ENCODE measurements at places on chromosomes 6 and 20.

DNA sequence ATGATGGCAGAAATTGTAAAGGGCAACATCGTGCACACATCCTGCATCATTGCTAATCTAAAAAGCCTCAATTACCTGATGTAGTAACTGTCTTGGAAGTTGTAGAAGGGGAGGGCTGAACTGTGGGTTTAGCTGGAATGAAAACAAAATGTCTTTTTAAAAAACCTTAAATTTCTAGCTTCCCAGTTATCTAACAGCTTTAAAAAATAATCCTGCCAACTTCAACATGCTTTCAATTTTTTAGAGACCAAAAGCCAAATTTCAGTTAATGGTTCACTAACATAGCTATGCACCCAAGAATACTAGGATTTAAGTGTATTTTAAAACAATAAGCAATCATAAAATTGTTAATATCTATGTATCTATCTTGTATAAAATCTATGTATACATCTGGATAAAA is 11.9 kb downstream of the CD164 start:
- DNase-seq, result no peak

GRCh38 chr6:17653198-17653882 is 53.2 kb downstream of the FAM8A1 start:
- DNase-seq, result no peak

- DNase-seq, result peak; percentile 47
Measured at GRCh38 chr6:152338335-152339125, 298.6 kb downstream of the SYNE1 start.

DNA sequence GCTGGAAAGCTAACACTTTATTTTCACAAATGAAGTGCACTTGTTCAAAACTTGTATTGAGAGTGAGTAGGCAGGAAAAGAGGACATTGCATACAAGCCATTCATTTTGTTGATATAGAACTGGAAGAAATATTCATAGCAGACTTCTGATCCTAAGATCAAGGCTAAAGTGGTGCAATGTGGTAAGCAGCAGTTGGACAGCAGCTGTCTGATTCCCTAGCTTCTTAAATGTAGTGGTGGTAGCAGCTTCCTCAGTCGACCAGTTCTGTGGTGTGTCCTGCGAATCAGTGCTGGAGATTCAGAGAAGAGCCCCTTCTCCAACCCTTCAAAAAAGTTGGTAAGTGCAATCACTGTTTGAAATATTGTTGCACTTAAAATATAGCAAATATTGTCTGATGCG is 281.7 kb upstream of the GJE1 start:
- DNase-seq, result no peak

- no peak for DNase-seq
Measured at GRCh38 chr6:104955927-104956730, 778 bp upstream of the LIN28B start.

DNA sequence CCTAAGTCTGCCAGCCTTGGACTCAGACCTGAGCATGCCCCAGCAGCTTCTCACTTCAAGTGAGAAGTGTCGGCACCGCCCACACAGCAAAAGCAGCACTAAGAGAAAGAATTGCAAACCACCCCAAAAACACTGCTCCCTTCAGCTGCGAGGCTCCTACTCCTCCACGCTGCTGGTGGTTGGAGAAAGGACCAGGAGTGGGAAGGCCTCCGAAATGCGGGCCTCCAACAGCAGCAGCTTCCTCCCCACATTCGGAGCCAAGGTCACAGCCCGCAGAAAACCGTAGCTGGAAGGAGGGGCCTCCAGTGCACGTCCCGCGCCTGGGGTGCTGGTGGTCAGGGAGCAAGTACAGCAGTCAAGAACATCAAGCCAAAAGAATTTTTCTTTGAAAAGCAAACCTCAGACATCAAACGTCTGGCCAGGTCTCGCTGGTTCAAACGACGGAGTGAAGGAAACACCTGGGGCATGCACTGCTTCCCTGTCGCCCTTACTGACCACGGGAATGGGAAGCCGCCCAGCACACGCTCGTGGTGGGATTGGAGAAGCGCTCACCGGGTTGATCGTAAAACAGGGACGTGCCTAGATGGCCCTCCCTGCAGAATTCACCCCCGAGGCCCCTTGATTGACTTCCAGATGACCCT is 185.6 kb upstream of the CST7 start:
- DNase-seq, result peak; percentile 37

DNA sequence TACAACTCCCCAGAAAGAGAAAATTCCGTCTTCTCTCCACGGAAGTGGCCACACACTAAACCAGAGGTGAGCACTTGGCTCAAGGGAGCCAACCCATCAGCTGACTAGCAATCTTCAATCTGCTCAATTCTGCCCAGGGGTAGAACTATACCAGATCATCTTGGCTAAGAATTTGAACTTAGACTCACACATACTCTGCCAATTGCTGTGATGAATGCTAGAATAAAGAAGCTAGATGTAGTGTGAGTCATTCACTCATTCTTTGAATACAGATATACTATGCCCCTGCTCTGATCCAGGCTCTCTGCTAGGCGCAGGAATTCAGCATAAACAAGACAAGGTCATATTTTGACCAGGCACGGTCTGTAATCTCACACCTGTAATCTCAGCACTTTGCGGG is 147.9 kb upstream of the SHLD1 start:
- DNase-seq, result no peak

- no peak for DNase-seq
Measured at GRCh38 chr6:157520596-157521361, 139.8 kb downstream of the ZDHHC14 start.

GRCh38 chr6:37257634-37258404 is at the start of the genes TBC1D22B and TMEM217:
TBC1D22B (plus strand) TSS chr6:37257772; CDS start chr6:37257918, 146 bp downstream.
TMEM217 (minus strand) TSS chr6:37258144; CDS start chr6:37219030, 39,114 bp downstream.
- peak; percentile 92 for DNase-seq

DNA sequence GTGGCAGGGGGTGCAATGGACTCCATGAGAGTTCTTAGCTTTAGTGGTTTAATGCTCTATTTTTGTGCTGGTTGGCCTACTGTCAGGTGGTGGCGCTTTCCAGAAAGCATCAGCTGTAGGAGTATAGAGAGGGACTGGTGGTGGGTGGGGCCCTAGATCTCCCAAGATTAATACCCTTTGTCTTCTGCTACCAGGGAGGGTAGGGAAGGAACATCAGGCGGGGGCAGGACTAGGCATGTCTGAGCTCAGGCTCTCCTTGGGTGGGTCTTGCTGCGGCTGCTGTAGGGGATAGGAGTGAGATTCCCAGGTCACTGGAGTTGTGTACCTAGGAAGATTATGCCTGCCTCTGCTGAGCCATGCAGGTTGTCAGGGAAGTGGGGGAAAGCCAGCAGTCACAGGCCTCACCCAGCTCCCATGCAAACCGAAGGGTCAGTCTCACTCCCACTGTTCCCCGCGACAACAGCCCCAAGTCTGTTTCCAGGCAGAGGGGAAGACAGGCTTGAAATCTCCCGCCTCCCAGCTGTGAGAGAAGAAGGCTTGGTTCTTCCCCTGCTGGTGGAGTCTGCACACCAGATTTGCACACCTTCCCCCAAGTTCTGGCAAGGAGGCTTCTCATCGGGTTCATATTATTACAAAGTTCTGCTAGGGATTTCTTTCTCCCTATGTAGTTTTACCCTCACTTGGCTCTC is 46.7 kb upstream of the PKIB start:
- DNase-seq, result no peak

DNA sequence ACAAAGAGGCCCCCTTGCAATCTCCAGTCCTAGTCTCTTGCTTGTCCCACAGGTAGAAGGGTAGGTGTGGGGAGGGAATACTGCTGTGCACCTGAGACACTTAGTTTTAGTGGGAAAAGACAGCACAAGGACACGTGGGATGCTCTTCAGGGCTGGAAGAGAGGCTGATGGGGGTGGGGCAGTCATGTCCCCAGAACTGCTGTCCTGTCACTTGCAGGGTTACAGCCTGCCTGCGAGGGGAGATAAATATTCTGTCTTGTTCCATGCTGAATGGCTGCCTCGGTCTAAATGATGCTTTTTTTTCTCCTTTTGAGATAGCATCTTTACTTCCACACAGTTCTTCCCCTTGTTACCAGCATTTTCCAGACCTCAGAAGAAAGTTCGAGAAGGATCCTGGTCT is 106.2 kb downstream of the SLC24A3 start:
- no peak for DNase-seq

- DNase-seq, result no peak
Measured at GRCh38 chr6:30942338-30943060, 1.7 kb downstream of the MUCL3 start.

GRCh38 chr6:130216620-130217019 is 6.1 kb downstream of the SAMD3 start:
- no peak for DNase-seq

DNA sequence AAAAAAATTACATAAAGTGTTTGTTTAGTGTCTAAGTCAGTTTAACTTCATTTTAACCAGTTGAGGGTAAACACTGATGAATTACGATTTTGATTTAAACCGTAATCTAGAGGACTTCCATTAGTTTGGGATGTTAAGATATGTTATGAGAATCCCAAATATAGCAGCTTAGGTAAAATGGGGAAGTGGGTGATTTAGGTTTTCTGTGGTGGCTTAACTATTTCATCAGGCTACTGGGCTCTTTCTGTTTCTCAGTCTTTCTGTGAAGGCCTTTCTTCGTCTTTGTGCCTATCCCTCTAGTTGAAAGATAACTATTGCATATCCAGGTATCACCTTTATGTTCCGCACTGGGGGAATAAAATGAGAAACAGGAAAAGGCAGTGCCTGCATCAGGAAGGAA is 27.9 kb downstream of the CENPW start:
- DNase-seq, result no peak

DNA sequence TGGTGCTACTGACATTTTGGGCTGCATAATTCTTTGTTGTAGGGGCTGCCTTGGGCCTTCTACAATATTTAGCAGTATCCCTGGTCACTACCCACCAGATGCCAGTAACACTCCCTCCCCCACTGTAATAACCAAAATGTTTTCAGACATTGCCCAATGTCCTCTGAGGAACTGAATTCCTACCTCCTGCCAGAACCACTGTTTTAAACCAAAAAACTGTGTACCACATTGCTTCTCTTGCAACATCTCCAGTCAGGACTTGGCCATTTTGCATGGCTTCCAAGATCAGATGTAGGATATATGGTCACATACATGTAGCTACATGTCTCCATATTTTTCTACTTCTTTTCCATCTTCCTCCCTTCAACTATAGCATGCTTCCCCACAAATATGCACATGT is 97.4 kb upstream of the IFNGR1 start:
- DNase-seq, result no peak

DNA sequence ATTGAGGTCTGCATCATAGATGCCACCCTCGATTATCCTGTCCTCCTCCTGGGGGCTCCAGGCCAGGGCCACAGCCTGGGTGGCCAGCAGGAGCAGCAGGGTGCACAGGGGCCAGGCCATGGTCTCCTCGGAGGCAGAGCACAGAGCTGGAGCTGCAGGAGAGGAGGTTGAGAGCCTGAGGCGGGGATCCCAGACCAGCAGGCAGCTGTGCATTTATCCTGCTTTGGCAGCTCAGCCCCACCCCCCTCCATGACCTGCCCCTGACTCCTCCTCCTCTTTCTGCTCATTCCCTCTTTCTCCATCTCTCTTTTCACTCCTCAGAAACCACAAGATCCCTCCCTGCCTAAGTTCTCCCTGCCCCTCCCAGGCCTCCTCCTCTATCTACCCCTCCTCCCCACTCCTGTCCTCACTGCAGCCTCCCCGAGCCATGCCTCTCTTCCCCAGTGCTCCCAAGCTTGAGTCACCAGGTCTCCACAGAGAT is at the start of gene CST2:
Gene CST2 (minus strand): TSS at position 189 of the 481 bp plus-strand sequence. CDS start 69 bp downstream, at position 120.
- no peak for DNase-seq

DNA sequence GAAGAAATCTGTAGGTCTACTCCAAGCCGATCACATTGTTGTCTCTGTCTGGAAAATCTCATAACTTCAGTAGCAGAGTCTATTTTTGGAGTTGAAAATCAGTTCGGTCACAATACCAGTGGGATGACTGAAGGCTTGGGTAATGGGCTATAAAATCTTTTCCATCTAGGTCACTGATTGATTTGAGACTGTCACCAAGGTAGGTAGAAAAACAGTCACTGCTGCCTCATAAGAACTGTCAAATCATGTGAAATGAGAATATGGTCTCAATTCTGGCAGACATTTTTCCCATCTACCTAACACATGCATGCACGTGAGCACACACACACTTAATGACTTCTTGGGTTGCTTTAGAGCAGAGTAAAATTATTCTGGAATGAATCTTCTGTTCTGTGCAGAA is 1162.8 kb upstream of the CITED2 start:
- no peak for DNase-seq

DNA sequence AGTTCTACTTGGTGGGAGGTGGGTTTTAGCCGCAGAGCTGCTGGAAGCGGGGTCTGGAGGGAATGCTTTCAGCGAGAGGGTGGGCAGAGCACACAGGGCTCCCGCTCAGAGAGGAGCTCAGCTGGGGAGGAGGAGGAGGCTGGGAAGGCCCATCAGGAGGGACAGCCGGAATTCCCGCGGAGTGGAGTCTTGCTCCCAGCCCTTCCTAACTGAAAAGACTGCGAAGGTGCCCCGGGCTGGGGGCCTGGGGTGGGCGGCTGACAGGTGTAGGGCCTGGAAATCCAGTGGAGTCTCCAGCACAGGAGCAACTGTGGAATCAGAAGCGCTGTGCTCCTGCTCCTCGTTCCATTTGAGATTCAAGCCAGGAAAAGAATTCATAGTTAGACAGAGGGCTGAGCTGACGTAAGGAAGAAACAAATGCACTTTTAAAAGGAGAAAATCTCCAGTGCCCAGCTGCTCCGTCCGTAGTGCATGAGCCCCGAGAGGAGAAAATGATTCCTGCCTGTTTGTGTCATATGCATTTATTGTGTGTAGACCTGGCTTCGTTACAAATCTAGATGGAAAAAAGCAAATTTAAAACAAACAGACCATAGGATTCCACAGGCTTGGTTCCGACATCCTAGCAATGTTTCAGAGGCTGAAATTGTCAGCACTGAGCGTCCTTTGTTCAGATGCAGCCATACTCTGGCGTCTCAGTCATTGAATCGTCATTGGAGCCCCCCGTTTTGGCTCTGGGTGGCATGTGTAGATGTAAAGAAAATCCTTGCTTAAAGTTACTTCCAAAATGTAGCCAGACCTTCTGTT is 197.7 kb downstream of the SMOC2 start:
- DNase-seq, result no peak

DNA sequence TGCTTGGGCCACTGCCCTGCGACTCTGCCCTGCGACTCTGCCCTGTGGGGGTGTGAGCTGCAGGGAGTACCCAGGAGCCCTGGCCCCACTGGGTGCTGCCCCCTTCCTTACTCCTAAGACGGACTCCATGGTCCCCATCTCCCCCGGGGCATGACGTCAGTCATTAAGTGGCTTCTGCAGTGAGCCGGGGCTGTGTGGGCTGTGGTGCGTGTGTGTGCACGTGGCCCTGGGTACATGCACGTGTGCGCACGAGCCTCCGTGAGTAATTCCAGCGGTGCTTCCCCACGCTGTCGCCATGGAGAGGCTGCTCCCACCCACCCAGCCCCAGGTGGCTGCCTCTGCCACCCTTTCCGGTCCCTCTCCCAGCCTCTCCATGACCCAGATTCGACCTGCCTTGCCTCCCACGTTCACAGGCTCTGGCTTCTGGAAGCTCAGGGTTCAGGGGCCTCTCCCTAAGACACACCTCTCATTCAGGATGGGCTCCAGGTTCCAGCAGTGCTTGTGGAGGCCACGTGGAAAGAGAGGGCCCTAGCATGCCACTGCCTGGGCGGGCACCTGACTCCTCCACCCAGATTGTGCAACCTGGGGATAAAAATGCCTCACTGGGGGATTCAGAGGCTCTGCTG is 88.3 kb downstream of the DLGAP4 start:
- DNase-seq, result no peak

Measured in naive thymus-derived CD8-positive, alpha-beta T cell (primary cell).